ENCODE measurements at places on chromosomes 11 and 22.

GRCh38 chr22:19994851-19995610 lies 21.6 kb downstream of the ARVCF start:
- DNase-seq, result no peak

- DNase-seq, result peak; percentile 84
These were observed 54.3 kb downstream of the SYTL2 start for GRCh38 chr11:85756401-85757200.

DNA sequence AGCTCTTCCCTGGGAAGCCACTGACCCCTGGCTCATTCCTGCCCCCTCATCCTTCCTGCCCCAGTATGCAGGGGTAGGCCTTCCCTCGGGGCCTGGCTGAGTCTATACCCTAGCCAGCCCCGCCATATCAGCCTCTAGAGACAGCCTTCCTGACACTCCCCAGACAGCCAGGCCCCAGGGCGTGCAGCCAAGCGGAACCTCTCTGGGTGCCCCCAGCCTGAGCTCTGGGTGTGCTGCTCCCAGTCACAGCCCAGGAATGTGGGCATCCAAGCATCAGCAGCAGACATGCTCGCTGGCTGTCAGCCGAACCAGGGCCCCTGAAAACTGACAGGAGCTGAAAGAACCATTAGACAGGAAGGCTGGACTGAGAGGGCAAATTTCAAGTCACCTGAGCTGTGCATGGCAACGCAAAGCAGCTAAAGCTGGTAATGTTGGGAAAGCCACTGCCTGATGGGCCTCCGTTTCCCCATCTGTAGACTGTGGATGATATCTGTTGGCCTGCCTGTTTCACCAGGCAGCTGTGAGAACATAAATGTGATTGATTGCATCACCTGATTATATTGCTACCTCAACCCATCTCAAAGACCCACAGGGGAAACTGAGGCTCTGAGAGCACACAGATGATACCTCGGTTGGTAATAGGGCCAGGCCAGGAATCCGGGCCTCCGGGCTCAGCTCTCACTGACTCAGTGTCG lies 93.2 kb downstream of the LRRC32 start:
- DNase-seq, result no peak

GRCh38 chr22:50185375-50186087 lies at the start of gene TRABD:
TSS of gene TRABD (plus strand) at chr22:50185913. CDS start at chr22:50193061, 7,148 bp downstream.
- DNase-seq, result peak; percentile 16

DNA sequence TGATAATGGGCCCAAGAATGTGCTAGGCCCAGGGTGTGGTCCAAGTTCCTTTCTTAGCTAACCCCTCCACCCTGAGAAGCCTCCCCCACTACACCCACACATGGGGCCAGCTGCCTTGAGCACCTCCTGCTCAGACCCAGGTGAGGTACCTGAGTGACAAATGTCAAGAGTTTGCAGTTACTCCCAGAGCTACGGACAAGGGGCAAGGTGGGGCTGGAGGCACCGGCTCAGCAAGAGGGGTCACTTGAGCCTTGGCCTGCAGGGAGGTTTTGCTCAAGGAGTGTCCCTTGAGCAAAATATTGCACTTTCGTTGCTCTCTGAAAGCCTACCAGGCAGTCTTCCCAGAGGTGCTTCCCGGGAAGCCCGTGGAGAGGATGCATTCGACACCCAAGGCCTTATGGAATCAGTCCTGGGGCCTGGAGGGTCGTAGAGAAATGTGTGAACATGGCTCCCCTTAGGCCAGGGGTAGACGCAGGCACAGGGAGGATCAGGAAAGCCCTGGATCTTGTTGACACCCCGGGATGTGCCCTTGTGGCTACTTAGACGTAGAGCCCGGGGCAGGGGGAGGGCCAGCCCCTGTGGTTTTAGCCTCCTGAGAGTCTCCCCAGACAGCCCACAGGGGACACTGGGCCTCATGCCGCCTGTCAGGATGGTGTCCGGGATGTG lies 114.2 kb downstream of the KCNQ1 start:
- DNase-seq, result no peak

GRCh38 chr11:11780858-11781257 lies 60.9 kb upstream of the USP47 start:
- no peak for DNase-seq

DNA sequence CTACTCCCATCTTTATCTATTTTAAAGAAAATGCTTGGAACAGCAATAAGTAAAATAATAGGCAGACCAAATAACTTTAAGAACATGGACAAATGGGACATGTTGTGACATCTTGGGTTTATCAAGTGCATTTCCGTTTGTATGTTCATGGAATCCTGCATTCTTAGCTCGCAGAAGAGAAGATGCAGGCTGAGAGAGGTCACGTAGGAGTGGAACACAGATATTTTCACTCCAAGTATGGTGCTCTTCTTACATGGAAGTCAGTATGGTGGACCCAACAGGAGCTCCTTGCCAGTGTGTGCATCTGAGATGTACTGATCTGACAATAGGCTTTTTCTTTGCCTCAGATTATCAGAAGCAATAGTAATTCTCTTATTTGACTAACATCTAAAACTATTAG lies 1.7 kb downstream of the E2F8 start:
- no peak for DNase-seq

- no peak for DNase-seq
These were observed 24.6 kb downstream of the OR10A6 start for GRCh38 chr11:7906481-7906880.

DNA sequence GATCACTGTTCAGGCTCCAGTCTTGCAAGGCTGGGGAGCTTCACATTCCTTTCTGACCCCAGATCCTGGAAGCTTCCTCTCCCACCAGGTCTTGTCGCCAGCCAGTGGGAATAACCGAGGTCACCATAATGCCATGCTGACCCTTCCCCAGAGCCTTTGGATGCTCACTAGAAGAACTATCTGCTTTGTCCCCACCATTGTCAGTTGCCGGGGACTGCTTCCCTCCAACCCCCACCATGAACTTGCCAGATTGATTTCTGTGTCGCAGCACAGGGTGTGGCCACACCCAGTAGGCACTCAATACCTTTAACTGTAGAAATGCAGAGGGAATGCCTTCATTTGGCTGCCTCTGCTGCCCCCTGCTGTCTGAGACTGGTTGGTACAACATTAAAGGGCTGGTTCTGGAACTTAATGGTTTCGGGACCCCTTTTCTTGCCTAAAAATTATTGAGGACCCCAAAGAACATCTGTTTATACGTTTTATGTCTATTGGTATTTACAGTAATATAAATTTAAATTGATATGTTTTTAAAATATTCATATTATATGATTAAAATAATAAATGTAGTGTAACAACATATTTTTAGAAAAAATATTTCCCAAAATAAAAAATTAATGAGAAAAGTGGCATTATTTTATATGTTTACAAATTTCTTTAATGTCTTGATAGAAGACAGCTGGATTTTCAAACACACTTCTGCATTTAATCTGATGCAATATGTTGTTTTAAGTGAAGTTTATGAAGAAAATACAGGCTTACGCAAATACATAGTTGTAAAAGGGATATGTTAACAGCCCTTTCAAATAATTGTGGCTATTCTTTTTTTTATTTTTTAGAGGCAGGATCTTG lies 6.7 kb upstream of the GDPD5 start:
- DNase-seq, result peak; percentile 34

DNA sequence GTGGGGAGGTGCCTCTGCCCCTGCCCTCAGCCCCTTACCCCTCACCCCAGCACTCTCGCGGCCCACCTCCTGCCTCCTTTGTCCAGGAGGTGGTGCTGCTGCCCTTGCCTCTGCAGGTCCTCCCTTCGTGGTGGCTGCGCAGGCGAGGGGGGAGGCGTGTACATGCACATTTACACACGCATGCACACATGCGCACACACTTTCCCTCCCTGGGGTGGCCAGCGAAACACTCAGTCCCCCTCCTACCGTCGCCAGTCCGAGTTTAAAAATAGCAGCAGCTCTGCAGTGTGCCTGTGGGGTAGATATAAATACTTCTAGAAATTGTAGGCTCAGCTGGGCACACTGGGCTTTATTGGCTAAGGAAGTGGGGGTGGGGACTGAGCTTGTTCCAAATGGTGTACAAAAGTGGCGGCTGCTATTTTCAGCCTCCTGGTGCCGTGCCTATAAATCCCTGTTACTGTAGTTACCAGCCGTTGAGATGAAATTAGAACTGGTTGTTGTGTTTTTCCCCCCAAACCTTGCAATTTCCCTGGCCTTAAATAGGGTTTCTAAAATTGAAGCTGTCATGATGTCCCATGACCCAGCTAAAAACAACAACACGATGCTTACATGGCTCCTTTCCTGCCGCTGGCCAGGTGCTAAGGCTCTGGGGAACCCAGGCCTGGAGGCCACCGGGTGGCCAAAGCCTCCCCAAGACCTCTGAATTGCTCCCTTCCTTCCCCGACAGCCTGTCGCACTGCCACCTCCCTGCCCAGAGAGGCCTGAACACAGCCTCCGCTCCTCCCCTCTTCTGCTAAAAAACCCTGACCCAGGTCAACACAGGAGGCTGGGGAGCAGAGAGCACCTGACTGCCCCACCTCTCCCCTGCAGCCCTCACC lies 12.4 kb downstream of the PICK1 start:
- no peak for DNase-seq

- DNase-seq, result no peak
These were observed 494.7 kb downstream of the BUD13 start for GRCh38 chr11:116278076-116278475.

DNA sequence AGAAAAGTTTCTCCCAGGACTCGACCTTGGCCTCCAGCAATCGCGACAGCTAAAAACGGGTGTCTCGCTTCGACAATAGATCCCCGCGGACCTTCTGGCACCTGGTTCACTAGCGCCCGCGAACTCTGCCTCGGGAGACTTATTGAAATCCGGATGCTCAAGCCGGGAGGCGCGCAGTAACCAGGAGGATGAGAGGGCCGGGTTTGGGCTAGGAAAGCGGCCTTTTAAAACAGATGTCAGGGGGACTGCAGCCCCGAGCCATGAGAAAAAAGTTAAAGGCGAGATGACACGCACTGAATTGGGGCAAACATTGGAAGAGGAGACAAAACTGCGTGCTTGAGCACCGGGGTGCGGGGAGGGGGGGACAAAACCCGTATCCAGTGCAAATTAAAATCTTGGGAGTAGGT lies 637 bp upstream of the ZBTB16 start:
- no peak for DNase-seq

DNA sequence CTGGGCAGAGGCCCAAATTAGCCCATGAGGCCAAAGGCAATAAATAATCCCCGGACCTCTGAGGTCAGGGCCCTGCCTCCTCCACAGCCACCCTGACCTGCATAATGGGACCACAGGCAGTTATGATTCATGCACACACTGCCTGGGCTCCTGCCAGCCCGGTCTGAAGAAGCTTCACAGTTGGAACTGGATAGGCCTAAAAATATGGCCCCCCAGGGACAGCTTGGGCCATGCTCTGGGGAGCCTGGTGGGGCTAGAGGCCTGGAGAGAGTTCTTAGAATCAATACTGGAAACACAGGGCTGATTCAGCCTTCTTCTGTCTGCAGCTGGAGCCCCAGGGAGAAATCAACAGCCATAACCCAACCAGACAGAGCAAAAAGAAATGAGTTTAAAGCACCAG lies 112.8 kb upstream of the CADM1 start:
- DNase-seq, result no peak

GRCh38 chr11:20105427-20105826 lies 54.8 kb downstream of the DBX1 start:
- no peak for DNase-seq

GRCh38 chr22:31449506-31449905 lies 40.1 kb downstream of the EIF4ENIF1 start:
- DNase-seq, result no peak

- DNase-seq, result no peak
These were observed 43.5 kb downstream of the ST14 start for GRCh38 chr11:130202818-130203689.

DNA sequence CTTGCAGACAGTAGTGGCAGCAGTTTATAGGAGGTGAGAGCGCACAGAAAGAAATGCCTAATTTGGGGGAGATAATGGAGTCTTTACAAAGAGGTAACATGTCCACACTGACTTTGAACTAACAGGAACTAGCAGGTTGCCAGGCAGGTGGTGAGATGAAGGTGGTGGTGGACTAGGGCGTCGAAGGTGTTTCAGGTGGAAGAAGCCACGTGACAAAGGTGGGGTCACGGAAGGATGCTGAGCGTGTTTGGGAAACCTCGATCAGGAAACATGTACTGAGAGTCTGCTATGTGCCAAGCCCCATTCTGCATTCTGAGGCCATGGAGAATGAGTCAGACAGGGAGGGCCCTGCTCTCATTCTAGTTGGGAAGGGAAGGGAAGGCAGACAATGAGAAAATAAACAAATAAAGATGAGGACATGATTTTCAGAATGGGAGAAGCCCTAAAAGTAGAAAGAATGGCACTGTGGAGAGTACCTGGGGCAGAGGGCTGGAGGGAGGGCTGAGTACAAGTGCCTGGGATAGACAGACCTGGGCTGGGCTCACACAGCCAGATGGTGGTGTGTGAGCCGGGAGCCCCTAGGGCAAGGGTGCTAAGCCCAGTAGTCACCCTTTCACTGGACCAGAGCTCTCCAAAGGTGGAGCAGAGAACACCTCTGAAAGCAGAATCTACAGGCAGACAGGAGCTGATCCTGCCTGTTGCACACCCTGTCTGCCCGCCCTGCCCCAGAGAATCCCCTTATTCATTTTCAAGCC lies 16.2 kb upstream of the NNMT start:
- DNase-seq, result no peak

- DNase-seq, result no peak
These were observed 96.9 kb upstream of the PITPNB start for GRCh38 chr22:28015676-28016601.

- DNase-seq, result no peak
These were observed 676.9 kb downstream of the BRD1 start for GRCh38 chr22:49150801-49151221.

GRCh38 chr11:123628936-123629683 lies 25.3 kb downstream of the SCN3B start:
- no peak for DNase-seq

- no peak for DNase-seq
These were observed 48.4 kb downstream of the ISX start for GRCh38 chr22:35114131-35114980.

DNA sequence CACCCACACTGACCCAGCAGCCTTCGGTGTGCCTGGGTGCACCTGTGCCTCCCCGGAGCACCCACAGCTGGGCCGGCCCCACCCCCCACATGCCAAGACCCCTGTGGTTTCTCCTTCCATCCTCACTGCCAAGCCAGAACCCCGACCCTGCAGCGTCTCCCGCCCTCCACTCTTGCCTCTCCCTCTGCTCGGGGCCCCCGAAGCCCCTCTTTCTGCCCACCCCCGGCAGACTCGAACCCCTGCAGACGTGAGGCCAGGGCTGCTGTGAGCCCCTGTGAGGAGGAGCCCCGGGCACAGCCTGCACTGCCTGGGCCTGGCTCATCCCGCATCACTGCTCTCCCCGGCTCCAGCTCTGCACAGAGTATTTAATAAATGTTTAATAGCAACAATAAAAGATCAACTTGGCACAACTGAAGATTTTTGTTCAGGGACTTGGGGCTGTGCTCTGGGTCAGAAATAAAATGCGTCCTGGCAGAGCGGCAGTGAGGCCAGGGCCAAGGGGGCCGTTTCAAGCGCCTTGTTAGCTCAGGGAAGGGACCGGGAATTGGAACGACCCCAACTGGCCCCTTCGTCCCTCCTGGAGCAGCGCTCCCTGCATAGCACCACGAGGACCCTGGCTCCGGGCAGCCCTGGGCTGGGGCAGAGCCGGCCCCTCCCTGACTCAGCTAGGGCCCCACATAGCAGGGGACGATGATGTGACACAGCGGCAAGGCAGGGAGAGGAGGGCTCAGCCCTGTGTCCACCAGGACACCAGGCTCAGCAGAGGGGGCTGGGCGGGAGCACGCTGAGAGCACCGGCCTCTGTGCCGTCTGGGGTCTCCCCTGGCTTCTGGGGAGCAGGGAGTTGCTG lies 520.8 kb downstream of the BRD1 start:
- DNase-seq, result no peak
